ENCODE measurements at places on chromosomes 5 and 9.

DNA sequence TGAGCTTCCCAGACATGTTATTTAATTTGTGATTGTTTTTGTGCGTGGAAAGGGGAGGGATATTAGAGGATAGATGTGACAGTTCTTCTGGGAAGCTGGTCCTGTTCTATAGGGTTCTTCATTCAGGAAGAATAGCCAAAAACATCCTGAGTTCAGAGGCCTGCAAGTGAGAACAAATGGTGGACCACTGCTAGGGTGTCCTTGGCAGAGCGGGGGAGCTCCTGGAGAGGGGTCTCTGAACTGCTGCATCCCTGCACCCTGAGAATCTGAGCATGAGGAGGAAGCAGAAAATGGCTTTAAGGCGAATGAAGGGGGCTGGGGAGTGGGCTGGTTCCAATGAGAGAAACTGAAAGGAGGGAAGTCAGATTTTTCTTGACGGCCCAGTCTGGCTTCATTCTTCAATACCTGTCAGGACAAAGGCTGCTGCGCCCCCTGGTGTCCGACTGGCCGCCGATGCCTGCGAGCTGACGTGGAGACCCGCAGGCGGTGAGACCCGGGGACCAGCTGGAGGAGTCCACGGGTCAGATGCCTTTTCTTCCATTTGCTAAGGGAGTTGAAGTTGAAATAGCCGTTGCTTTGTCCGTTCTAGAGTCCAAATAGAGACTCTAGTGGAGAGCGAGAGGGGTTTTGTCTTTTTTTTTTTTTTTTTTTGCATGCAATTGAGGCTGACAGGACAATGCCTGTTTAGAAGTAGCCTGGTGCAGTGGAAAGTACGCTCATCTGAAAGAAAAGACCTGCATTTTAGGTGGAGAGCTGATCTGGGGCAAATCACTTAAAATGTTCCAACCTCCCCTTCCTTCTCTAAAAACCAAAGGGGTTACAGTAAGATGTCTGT lies 39.5 kb upstream of the NFIB start:
- peak; percentile 14 for DNase-seq

- DNase-seq = no peak
Observed at GRCh38 chr5:141806626-141807025, 71.6 kb downstream of the PCDH1 start.

DNA sequence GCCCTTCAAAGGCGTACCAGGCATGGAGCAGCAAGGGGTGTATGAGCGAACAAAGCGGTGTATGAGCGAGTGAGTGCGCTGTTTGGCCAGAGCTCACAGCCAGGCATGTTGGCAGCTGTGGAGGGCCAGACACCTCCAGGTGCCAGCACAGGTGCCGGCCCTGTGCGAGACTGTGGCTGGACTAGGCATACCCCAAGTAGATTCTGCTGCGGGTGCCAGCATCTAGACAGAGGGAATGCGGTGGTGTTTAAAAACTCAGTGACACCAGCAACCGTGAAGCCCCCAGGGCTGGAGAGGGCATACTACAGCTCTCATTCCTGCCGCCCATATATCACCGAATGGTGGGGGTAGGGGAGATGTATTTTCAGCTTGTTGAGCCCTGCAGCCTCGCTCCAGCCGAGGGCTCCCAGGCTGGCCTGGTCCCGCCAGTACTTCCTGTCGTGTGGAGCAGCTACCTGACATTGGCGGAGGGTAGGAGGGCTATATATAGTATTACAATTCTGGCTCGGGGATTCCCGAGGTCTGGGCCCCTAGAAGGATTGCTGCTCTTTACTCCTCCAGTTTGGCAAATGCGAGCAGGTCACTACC lies 1829.6 kb upstream of the NUDT12 start:
- DNase-seq = no peak

DNA sequence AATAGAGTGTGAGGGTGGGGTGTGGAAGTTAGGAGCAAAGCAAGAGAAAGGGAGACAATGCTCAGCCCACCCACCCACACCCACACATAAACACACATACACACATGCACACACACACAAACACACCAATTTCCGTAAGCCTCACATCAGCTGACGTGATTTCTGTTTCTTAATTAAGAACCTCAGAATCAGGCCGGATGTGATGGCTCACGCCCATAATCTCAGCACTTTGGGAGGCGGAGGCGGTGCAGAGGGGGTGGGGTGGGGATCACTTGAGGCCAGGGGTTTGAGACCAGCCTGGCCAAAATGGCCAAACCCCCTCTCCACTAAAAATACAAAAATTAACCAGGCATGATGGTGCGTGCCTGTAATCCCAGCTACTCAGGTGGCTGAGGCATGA lies 26.4 kb upstream of the PIK3R1 start:
- no peak for DNase-seq

DNA sequence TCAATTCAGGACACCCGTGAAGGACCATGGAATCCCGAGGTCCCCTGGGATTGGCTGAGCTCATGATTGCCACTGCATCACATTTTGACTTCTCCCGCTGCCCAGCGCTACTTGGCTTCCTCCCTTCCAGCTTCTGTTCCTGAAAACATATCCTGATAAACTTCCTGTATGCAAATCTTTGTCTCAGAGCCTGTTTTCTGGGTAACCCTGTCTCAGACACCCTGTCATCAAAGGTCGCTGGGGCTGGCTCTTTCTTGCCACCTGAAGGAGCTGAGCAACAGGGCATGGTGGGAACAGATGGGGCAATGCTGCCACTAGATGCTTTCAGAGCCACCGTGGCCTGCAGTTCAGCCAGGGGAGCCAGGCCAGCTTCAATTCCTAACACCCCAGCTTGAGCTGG lies 154.3 kb upstream of the TBC1D2 start:
- DNase-seq = no peak

DNA sequence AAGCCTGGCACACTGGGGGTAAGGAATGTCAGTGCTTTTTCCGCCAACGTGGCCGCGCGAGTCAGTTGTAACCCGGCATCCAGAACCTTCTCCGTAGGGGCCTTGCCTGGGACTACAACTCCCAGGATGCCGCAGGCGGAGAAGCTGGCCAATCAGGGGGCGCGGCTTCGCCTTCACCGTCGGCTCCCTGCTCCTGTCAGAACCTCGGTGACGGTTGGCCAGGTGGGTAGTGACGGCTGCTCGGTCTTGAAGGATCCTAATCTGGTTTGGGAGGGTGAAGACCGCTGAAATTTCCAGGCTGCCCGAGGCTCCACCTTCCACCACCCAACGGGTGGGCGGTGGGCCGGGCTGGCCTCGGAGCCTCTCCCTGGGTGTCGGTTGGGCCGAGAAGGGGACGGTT lies at the start of gene C5orf58:
Gene C5orf58, plus strand, starts transcription at position 200 of the 400 bp plus-strand sequence. CDS start 1,992 bp downstream, outside the sequence.
- DNase-seq = no peak

- no peak for DNase-seq
Observed at GRCh38 chr5:38830521-38831051, 15.2 kb upstream of the OSMR start.

DNA sequence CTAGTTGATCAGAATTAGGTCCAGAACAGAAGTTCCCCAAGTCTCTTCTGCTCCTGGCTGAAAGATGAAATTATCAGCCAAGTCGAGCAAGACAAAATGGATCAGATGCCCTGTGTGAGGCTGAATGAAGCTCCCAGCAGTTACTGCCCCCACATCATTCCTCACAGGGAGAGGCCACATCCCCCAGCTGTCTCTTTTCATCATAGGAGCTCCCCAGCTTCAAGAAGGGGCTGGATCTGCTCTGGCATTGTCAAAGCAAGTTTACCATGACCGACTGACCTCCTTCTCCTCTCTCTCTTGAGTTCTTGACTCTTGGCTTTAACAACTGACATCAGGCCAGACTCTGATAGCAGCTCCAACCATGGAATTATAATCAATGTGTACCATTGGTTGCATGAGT lies 133.3 kb upstream of the RAD23B start:
- no peak for DNase-seq

GRCh38 chr9:74576176-74576575 lies 79.0 kb downstream of the RORB start:
- DNase-seq = no peak

GRCh38 chr5:110760158-110760557 lies 21.4 kb downstream of the SLC25A46 start:
- DNase-seq = no peak

DNA sequence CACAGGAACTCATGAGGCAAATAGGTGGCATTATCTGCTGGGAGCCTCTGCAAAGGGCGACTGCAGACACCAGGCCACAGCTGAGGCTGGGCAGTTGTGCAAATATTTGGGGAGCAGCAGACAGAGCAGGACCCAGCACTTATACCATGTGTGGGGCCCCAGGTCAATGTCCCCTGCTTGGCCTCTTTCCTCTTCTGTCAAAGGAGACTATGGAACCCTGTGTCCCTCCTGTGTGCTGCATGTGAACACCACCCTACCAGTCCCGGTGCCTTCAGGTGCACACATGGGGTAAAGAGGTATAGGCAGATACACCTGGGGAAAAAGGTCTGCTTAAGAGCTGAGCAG lies 50.8 kb downstream of the ROR2 start:
- no peak for DNase-seq

- no peak for DNase-seq
Observed at GRCh38 chr5:81525690-81526089, 131.8 kb upstream of the ACOT12 start.

DNA sequence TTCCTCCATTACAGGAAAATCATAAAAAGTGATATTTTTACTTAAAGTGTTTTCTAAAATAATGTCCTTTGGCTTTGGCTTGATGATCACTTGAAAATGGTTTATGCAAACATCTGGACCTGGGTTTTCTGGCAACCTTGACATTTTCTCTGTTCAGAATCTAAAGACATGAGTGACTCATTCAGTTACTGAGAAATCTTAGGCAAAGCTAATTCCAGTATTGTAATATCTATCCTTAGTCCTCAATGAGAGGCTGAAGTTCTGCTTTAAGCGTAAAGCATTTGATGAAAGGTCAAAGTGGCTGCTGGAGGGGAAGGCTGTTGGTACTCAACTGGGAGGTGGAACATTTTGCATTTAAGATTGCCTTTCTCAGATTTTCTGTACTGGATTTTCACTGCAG lies 2.3 kb downstream of the MAN2A1 start:
- no peak for DNase-seq

- DNase-seq = peak; percentile 22
Observed at GRCh38 chr9:38227061-38227540, 158.1 kb upstream of the SHB start.

GRCh38 chr5:123089914-123090660 lies 1.0 kb downstream of the PRDM6 start:
- no peak for DNase-seq

DNA sequence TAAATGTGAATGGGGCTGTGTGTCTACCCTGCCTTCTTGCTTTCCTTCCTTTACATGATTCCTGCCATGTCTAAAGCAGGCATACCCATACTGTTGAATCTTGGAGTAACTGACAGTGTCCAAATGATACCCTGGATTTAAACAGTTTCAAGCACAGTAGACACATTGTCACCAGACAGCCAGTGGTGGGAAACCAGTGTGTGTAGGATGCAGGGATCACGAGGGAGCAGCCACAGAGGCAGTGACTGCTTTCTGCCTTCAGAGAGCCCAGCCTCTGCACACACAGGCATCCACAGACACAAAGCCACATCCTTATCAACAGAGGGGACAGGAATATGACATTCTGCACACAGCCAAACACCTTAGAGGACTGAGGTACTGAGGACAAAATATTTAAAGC lies 184.2 kb upstream of the TBCA start:
- DNase-seq = no peak

GRCh38 chr5:111197523-111197922 lies 26.7 kb upstream of the CAMK4 start:
- DNase-seq = no peak

- no peak for DNase-seq
Observed at GRCh38 chr9:89466451-89467277, 31.2 kb downstream of the SEMA4D start.

DNA sequence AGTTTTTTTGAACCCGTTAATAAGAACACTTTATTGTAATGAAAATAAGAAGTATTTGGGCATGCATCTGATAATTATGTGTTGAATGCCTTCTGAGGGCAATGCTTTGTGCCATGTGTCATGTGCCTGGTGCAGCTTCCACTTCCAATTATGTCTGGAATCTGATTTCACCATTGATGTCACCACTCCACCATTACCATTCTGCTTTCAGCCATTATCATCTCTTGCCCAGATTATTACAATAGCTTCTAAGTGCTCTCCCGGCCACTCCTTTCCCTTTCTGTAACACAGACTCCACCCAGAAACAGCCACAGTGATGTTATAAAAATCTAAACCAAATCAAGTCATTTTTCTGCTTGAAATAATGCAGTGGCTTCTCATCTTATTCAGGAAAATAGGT lies 171.7 kb downstream of the C9orf152 start:
- no peak for DNase-seq

GRCh38 chr9:134198791-134199190 lies 34.4 kb upstream of the RNU6ATAC start:
- DNase-seq = no peak

GRCh38 chr5:40676613-40677343 lies 2.9 kb upstream of the PTGER4 start:
- DNase-seq = no peak

- DNase-seq = no peak
Observed at GRCh38 chr5:62576570-62577170, 1.9 kb upstream of the LRRC70 start.

- DNase-seq = no peak
Observed at GRCh38 chr5:132233811-132234683, 6.4 kb upstream of the P4HA2 start.

DNA sequence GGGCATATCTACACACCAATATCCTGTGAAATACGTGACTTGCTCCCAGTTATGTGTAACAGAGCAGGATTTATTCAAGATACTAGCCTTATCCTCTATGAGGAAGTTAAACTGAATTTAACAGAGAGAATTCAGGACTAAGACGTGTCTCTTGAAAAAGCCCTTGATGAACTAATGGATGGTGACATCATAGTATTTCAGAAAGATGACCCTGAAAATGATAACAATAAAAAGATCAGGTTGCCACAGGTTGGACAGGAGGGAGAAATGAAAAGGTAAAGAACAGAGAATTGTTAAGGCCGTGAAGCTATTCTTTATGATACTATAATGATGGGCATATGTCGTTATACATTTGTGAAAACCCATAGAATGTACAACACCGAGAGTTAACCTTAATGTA lies 56.2 kb upstream of the EFNA5 start:
- no peak for DNase-seq

DNA sequence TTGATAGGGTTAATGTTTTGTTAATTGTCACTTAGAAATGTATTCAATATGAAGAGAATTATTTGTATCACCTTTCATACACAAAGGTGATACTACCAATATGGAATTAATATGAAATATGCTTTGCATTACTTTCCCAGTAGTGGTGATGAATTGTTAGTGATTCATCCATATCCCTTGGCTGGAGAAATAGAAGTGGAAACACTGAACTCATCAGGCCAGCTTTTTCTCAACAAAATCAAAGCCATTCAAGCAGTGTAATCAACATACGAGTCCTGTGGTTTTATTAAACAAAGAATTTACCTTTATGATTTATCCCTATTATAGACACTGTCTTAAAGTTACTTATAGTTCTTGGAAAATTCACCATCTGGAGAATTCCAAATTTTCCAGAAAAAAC lies 264.0 kb upstream of the MEF2C start:
- no peak for DNase-seq

- DNase-seq = no peak
Observed at GRCh38 chr5:34695275-34696027, 39.3 kb downstream of the RAI14 start.

- DNase-seq = no peak
Observed at GRCh38 chr5:170388818-170389549, at the start of gene KCNMB1. TSS of gene KCNMB1 (minus strand) at chr5:170389367. CDS start at chr5:170385447, 3,920 bp downstream.
